ENCODE measurements at places on chromosomes 5 and 9.

- no peak for DNase-seq
Measured at GRCh38 chr5:174118823-174119467, 73.4 kb downstream of the NSG2 start.

GRCh38 chr5:69170495-69170894 is 3.5 kb downstream of the CCNB1 start:
- peak; percentile 2 for DNase-seq

GRCh38 chr5:68962757-68963484 is 130.9 kb upstream of the SLC30A5 start:
- DNase-seq: peak; percentile 60

DNA sequence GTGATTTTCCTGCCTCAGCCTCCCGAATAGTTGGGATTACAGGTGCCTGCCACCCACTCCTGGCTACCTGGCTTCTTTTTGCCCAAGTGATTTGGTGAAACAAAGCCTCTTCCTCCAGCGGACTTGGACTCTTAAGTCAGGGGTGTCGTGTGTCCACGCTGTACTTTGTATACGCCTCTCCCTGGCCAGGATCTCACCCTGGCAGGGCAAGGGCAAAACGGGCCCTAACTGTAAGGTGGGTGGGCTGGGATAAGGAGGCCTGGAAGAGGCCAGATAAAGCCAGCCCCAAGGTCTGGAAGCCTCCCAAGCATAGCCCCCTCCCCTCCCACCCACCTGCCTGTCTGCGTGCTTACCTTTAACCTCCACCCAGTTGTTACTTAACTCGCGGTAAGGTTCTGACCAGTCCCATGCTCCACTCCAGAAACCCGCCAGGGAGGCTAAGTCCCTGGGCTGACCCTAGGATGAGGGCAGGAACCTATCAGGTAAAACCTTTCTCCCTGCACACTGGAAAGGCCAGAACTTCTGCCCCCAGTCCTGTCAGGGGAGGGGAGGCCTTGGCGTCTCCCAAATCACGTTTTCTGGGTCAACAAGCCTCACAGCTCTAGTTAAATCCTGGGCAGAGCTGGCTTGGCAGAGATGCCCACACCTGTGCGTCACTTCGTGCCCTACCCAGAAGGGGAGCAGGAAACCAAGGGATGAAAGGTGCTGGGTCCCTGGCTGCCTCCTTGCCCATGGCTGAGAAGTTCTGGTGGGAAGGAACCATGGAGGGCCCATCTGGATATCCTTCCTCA is 8.4 kb downstream of the CDK9 start:
- no peak for DNase-seq

GRCh38 chr5:170614720-170615119 is 110.9 kb downstream of the KCNIP1 start:
- DNase-seq: peak; percentile 28

DNA sequence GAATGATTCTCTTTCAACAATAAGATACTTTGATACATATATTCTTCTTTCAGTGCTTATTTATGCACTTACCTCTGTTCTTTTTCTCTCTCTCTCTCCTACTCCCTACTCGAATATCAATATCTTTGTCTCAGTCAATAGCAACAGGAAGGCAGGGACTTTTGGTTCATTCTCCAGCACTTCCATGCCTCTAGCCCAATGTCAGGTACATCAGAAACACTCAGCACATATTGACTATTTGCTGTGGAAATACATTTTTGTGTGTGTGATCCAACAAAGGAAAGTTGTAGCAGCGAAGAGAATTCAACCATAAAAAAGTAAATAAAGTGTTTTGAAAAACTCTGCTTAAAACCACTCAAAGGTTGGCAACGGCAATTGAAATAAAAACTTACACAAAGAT is 12.6 kb downstream of the DIRAS2 start:
- no peak for DNase-seq

- DNase-seq: no peak
Measured at GRCh38 chr5:168713051-168713450, 133.9 kb upstream of the PANK3 start.
